Gastroesophageal sphincter (tissue), 4 donors: ENCODE measurements at places on chromosomes 4 and X. TPM values are rescaled to one million over a fixed set of nuclear protein-coding genes. Genes with fewer than 3 reads are reported as not detected.
A peak's percentile ranks its signal among the peaks of the same experiment; 100 is the strongest.

The MPP1 gene
- total RNA-seq = 40.5 TPM

The DCX gene
- not detected for total RNA-seq

The ETDB gene
- not detected for total RNA-seq

The CYTL1 gene
- total RNA-seq = 3.0 TPM

The ARSH gene
- total RNA-seq = not detected

The IRS4 gene
- total RNA-seq = 0.07 TPM

The ADH6 gene
- not detected for total RNA-seq

The BANK1 gene
- total RNA-seq = 1.0 TPM

The KANTR gene
- total RNA-seq = 13.3 TPM

The SPATA18 gene
- 2.6 TPM for total RNA-seq

The TEX11 gene
- total RNA-seq = not detected

GRCh38 chrX:84339507-84340364 lies 151.7 kb upstream of the RPS6KA6 start:
- ATAC-seq = no peak

DNA sequence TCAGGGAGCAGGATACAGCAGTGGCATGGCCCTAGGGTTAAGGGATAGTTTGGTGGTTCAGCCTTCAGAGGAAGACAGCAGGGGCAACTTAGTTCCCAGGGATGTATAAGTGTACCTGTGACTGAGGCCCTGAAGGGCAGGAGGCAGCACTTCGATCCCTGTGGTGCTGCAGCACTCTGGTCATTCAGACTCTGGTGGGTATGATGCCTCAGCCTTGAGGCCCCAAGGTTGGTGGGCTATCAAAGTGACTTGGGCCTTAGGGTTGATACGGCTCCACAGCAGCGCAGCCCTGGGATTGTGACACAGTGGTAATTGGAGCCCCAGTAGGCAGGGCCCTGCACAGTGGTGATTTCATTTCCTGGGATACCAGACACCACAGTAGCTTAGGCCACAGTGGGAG lies 1703.1 kb downstream of the PCDH7 start:
- ATAC-seq = no peak

GRCh38 chr4:117134386-117134785 lies 49.0 kb upstream of the TRAM1L1 start:
- no peak for ATAC-seq

- ATAC-seq = no peak
These were observed 218.7 kb downstream of the BMPR1B start for GRCh38 chr4:94976371-94977011.

DNA sequence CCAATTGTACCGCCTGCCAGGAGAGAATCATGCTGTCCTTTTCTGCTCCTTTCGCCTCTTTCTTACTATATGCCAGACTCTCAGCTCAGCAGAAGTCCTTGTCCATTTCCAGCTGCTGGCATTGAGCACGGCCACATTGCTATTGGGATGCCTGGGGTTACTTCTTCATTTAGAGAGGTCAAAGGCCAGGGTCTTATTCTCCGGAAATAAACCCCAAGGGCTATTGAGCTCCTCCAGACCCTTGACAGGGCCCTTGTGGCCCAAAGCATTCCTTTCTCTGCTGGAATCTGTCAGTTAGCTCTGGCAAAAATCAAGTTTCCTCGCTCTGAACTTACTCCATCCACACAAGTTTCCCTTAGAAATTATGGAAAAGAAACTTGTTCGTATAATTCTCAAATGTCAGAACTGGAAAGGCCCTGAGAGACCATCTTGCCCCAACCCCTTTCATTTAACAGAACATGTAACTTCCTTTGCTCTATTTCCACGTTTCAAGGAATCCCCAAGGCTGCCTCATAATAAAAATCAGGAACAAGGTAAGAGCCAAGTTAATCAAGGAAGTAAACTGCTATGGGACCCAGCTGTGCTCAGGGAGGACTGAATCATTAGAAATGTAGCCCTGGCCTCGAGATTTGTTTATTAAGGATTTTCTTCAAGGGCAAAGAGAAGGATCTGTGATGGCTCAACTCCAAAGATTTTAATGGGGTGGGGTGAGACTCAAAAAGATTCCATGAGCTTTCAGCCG lies 11.8 kb downstream of the AKAP4 start:
- ATAC-seq = no peak

DNA sequence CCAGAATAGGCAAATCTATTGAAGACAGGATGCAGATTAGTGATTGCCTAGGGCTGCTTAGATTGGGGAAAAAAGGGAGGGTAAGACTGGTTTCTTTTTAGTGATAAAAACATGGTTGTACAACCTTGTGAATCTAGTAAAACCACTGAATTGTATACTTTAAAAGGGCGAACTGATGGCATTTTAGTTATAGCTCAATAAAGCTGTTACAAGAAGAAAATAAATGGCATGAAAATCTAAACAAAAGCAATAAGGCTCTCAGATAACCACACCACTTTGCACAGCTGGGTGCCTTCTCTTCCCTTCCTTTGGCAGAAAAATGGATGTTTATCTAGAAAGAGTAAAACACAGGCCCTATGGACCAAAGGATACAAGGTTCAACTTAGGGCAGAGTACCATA lies 69.6 kb downstream of the F9 start:
- no peak for ATAC-seq

DNA sequence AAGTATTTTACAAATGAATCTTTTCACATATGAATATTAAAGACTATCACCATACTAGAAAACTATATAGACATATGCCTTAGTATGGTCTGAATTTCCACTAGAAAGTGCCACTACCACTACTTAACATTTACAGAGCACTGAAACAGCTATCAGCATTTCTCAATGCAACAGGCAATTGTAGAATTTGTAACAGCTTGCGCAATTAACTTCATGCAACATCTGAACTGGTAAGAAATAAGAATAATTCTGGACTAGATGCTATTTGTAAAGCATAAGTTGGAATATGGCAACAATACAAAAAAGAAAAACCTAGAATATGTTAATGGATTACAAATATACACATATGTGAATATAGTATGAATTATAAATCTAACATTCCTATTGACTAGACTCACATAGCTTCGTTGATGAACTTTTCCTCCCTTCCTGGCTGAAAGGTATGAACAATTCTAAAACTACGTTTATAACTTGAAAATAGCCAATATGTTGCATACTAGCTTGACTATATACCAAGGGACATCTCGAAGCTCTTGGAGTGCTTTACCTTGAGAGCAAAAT lies 82.0 kb downstream of the ATP8A1 start:
- ATAC-seq = no peak

DNA sequence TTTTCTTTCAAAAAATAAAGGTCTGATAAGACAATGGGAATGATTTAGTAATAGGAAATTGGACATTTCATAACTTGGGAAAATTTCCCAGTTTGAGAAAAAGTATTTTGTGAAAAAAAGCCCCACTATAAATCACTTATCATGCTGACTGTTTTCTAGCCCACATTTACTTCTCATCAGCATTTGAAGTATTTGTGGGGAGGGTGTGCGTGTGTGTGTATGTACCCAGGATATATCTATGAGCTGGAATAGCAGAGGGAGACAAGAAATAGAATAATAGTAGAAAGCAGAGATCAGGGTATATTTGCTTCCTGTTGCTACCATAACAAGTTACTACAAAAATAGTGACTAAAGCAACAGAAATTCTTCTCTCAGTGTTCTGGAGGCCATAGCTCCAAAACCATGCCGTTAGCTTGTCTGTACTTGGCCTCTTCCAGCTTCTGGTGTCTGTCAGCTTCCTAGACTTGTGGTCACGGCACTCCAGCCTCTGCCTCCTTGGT lies 139.8 kb downstream of the PTTG2 start:
- ATAC-seq = no peak

DNA sequence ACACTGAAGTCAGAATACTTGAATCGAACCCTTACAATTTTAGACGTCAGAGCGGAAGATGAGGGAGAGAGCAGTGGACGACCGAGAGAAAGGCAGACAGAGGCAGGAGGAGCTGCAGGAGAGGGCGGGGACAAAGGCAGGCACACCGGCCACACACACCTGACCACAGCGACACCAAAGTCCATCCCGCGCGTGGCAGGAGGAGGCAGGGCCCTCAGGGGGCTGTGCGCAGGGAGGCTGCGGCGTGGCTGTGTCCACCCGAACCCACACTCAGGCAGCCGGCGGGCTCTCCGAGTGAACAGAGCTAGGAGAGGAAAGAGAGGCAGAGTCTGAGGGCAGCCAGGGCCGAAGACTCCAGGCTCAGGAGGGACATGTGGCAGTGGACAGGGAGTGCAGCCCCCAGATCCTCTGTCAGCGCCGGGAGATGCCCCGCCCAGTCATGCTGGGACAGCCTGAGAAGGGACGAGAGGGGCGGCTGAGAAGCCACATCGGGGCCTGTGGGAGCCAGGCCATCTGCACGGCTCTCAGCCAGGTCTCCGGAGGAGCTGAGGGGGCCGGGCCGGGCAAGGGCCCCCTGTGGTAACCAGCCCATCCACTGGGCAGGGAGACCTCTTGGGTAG lies 20.1 kb downstream of the GAK start:
- ATAC-seq = no peak

GRCh38 chr4:181566490-181566889 lies 676.7 kb upstream of the TENM3 start:
- peak; percentile 77 for ATAC-seq

DNA sequence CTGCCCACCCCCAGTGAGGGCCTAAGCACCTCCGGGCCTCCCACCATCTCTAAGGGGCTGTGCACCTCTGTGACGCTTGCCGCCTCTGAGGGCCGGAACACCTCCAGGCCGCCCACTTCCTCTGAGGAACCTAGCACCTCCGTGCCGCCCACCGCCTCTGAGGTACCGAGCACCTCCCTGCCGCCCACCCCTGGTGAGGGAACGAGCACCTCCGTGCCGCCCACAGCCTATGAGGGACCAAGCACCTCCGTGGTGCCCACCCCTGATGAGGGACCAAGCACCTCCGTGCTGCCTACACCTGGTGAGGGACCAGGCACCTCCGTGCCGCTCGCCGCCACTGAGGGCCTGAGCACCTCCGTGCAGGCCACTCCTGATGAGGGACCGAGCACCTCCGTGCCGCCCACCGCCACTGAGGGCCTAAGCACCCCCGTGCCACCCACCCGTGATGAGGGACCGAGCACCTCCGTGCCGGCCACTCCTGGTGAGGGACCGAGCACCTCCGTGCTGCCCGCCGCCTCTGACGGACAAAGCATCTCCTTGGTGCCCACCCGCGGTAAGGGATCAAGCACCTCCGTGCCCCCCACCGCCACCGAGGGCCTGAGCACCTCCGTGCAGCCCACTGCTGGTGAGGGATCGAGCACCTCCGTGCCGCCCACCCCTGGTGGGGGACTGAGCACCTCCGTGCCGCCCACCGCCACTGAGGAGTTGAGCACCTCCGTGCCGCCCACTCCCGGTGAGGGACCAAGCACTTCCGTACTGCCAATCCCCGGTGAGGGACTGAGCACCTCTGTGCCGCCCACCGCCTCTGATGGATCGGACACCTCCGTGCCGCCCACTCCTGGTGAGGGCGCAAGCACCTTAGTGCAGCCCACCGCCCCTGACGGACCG lies 977 bp downstream of the MAGEE1 start:
- peak; percentile 24 for ATAC-seq

- no peak for ATAC-seq
These were observed 91.9 kb downstream of the EVC2 start for GRCh38 chr4:5616331-5616950.

DNA sequence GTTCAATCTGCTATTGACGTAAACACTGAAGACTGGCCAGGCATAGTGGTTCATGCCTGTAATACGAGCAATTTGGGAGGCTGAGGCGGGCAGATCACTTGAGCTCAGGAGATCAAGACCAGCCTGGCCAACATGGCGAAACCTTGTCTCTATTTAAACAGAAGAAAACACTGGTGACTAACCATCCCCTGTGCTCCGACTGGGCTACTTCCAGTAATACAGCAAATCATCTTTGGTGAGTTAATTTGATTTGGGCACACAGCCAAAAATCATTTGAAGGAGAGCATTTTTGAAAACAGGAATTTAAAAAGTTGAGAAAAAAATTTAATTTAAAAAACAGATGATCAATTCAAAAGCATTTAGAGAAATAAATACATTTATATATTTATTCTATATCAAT lies 52.0 kb downstream of the SEC24D start:
- no peak for ATAC-seq

DNA sequence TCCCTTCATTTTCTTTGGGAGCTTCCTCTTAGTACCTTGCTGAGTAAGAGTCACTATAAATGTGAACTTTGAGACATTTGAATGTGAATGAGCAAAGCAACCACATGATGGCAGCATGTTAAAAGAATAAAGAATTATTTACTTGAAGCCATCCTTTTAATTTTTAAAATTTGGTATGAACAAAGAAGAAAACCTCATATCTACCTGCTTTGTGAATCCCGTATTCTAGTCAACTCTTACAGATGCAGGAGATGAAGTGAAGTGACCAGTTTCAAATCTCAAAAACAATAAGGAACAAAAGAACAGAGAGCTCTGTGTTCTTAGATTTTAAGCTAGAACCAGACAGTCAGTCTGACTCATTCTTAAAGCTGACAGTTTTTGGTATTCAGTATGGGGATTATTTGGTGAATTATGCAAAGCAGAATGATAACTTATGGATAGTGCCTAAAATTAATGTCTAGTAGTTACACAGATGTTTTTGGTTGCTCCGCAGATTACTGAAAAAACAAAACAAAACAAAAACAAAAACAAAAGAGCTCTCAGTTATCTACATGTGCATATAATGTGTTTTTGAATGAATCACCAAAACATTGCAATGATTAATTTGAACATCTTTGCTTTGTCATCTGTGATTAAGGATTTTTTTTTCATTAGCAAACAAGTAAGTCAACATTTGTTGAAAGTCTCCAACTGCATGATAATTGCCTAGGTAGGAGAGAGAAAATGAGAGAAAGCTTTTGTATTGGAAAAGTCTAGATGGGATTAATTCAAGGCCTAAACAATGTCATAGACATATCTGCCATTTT lies 48.2 kb upstream of the H2AZ1 start:
- no peak for ATAC-seq

- no peak for ATAC-seq
These were observed 1115.5 kb downstream of the NLGN4X start for GRCh38 chrX:5113128-5113527.

DNA sequence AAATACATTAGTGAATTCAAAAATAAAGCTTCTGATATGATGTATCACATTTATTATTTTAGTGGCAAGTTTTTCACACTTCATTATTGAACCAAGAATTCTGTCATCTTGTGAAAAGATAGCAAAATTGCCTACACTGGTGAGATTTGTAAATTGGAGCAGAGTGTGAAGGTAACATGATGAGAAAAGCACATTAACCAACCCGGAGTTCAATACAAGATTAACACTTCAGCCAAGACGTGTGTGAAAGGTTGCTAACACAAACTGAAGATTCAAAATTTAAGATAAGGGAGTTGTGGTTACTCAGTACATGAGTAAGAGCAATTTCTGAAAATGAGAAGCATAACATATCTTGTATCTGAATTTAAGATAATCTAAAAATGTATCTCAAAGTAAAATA lies 346.7 kb downstream of the PDHA2 start:
- ATAC-seq = no peak

DNA sequence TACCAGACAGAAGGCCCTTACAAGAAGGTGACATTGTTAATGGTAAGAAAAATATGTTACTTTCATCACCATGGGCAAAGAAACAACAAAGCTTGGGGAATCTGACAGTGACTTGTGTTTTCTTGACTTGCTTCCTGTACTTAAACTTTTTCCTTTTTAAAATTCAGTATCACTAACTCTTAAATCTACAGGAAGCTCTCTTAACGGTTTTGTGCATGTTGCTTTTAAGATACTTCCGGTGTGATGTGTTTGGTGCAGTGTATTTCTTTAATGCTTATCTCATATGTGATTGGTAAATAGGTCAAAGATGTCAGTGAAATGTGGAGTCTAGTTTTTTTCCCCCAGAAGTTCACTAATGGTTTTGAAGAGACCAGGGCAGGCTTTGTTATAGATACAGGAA lies 45.2 kb downstream of the ADH5 start:
- ATAC-seq = no peak
